NCI-H2081 treated with DMSO at 0.1 percent for 48 hours (cell line): ENCODE measurements at places on chromosomes 1 and 21.
A peak's percentile ranks its signal among the peaks of the same experiment; 100 is the strongest.

DNA sequence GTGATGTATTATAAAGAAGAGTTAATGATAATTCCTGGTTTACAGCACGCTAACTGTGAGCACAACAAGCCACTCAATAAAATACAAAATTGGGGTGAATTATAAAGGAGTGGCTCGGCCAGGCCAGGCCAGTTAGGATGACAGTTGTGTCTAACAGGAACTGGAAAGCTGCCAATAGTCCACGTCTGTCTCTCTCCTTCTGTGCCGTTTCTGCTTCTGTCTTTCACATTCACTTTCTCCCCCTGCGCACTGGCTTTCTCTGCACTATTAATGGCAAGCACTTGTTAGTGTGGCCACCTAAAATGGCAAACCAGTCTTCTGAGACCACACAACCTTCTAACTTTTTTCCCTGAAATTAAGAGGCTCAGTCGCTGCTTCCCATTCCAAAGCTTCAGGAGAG lies 394.3 kb downstream of the NTNG1 start:
- DNase-seq, result no peak

DNA sequence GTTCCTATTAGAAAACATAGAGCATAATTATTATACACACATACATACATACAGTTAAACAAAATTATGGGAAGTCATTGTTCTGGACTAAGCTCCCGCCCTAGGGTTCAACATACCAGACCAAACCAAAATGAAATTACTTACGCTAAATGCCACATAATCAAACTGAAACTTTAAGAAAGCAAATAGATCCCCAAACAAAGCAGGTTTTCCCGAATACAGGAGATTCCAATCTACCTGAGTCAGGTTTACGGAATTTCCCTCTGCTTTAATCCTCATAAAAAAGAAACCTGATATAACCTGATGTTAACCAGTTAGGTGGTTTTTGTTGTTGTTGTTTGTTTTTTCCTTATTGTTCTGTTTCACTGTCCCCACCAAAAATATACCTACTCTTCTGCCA lies 1886.9 kb downstream of the NCAM2 start:
- DNase-seq, result no peak

DNA sequence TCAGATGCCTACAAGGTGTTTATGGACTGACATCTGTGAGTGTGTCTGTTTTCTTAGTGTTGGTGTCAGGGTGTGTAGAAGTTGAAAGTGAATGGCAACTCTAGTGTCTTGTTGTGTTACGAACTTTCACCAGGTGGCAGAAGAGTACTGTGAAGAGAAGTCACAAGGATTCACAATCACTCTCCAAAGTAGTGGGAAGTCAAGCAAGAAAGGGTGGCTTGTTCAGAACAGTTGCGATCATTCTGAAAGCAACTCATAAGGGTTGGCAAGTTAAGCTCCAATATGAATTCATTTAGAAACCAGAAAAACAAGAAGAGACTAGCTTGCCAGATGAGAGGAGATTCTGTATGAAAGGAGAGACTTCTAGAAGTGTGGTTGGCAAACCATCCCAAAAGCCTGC lies 86.1 kb downstream of the FASLG start:
- DNase-seq, result peak; percentile 9

DNA sequence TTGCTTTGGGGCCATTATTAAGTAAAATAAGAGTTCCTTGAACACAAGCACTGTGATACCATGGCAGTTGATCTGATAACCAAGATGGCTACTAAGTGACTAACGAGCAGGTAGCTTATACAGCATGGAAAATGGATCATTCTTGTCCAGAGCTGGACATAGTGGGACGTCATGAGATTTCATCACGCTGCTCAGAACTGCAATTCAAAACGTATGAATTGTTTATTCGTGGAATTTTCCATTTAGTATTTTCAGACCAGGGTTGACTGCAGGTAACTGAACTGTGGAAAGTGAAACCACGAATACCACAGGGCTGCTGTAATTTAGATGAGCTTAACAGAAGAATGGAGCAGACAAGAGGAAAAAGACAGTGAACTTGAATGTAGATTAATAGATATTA lies 38.9 kb downstream of the CCDC18 start:
- no peak for DNase-seq

DNA sequence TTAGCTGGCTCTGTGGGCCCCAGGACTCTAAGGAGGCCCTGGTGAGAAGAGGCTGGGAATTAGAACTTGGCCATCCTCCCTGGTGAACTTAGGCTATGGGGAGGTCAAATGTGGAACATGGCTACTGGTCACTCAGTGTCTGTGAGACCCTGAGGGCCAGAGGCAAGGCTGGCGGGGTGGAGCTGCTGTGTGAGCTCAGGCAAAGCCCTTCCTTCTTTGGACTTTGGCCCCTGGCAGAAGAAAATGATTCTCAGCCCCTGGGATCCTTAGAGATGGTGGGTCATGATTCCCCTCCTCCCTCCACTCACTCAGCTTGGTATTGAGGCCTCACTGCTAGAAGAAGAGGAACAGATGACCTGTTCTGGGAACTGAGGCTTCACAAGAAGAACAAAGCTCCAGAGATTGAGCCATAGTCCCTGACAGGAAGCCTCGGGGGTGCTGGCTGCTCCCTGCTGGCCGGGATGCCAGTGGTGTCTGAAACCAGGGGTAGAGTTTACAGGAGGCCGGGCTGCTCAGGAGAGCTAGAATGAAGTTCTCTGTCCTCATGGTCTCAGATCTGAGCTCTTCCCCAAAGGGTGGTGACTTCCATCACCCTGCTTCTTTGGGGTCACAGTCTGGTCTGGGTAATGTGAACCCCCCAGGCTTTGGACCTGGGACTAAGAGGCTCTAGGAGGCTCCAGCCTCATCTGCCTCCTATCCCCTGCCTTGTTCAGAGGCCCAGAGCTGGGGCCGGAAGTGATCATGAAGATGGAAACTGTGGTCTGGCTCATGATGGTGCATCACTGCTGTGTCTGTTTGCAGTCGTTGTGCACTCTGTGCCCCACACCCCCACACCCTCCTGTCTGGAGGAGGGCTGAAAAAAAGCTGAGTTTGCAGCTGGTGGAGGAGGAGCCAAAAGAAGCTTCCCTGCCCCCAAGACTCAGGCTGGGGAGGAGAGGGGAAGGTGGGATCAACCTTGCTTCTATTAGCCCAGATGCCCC lies 905 bp downstream of the BTBD19 start:
- DNase-seq, result no peak

- no peak for DNase-seq
These were observed 81.6 kb upstream of the IVNS1ABP start for GRCh38 chr1:185398599-185398998.

GRCh38 chr1:105100102-105100501 lies 1350.4 kb downstream of the AMY1C start:
- DNase-seq, result no peak

- no peak for DNase-seq
These were observed 71.2 kb downstream of the PCNX2 start for GRCh38 chr1:233224311-233224710.

DNA sequence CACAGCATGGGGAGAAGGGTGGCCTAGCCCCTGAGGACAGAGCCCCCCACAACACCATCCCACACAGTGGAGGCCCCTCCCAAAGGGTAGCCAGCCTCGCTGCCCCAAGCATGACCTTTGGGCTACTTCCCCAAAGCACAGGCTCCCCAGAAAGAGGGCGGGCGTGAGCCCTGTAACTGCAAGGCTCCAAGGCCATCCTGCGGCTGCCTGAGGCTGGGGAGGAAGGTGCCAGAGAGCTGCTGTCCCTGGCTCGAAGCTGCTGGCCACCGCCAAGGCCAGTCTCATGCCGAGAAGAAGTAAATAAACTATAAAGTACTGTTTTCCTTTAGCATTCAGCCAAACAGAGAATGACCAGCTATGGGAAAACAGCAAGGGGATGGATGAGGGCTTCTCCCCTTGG lies 27.5 kb downstream of the UBASH3A start:
- DNase-seq, result no peak

DNA sequence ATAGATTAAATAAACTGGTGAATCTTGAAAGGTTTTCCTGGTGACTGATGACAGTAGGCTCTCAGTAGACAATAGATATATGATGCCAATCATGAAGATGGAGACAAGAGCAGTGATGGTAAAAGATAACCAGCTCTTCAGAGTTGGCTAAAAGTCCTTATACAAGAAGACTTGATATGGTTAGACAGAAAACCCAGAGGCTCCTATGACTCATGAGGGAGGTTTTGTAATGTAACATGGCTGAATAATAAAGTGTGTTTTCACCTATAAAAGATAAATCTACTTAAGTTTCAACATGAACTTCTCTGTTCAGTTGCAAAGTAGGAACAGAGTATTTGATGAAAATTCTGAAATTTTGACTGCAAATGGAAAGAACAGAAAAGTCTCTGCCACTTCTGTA lies 12.7 kb upstream of the CRNN start:
- DNase-seq, result no peak

DNA sequence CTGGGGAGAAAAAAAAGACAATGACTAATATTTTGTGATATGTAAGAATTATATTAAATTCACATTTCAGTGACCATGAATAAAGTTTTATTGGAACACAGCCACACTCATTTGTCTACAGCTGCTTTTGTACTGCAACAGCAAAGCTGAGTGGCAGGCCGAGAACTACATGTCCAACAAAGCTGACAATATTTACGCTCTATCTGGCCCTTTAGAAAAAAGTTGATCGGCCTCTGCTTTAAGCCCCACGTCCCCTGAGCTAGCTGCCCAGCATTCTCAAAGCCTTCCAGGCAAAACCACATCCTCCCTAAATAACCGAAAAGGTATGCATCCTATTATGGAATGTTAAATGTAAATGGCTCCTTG lies 8.6 kb downstream of the SLC2A1 start:
- no peak for DNase-seq

DNA sequence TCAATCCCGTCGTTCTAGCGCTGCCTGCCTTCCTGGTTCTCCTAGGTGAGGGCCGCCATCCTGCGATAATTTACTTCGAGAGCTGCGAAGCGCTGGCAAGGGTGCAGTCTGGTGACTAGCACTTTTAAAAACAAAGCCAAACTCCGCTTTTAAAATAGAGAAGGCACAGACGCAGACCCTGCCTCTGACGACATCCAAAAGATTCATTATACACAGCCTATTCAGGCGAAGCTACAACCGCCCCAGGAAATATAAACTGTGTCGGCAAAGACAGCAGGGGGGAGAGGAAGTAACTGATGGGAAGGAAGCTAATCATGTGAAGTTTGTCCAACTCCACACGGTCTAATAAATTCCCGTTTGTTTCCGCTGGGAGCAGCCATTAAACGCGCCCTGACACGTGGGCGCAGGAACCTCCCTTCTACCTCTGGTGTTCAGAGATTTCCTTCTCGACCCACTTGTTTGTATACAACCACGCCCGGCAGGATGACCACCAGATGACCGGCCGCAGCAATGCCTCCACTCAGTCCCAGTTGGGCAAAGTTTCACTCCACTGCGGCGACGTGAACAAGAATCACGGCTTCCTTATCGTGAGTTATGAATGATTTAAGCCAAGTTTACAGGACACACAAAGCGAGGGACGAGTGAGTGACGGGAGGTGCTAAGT lies 1.3 kb downstream of the GNG12 start:
- no peak for DNase-seq

DNA sequence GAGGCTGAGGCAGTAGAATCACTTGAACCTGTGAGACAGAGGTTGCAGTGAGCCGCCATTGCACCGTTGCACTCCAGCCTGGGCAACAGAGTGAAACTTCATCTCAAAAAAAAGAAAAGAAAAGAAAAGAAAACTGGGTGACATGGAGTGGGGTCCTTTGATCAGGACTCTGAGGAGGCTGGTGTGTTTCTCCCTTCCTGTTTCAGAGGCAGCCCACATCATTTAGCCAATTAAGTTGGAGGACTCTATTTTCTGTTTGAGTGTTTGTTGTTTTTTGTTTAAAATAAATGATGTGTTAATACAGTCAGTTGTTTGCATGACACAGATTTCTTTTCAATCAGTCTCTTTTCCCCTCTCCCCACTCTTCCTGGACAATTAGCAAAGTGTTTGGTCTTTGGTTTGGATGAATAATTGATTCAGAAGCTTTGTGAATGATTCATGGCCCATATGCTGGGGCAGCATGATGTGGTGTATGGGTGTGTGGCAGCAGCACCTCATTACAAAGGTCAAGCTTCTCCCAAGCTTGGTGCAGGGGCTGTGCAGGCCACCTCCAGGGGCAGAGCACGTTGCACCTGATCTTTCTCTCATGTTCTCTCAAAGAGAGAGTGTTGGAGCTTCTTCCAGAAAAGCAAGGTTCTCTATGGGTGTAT lies 48.8 kb downstream of the CACNA1E start:
- DNase-seq, result no peak

DNA sequence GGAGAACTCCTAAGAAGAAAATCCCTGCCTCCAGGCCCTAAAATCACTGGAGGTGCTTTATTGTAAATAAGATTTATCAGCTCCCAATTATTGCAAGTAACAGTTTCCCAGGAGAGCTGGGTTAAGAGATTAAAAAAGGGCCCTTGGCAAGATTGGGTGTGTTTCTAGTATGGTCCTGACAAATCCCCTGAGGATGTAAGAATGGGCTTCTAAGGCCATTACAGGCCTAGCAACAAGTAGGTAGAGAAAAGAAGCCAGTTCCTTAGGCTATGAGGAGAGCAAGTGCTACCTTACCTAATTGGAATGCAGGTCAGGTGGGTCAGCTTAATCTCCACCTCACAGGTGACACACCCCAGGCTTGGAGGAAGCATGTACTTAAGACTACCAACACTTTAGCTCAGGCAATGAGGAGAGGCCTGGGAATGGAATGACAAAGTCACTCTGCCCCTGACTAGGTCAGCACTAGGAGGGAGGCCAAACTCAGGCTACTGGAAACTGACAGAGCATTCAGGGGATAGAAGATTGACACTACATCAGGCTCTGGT lies 6.8 kb upstream of the OTUD7B start:
- DNase-seq, result no peak

DNA sequence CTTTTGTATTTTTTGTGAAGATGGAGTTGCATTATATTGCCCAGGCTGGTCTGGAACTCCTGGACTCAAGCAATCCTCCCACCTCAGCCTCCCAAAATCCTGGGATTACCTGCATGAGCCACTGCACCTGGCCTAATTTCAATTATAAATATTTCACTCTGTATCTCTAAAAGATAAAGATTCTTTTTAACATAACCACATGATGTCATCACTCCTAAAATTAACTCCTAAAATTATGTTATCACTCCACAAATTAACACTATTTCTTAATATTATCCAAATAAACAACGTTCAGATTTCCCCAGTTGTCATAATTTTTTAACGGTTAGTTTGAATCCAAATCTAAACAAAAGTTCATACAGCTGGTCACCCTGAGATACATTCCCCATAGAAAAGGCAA lies 43.0 kb downstream of the DESI2 start:
- no peak for DNase-seq

DNA sequence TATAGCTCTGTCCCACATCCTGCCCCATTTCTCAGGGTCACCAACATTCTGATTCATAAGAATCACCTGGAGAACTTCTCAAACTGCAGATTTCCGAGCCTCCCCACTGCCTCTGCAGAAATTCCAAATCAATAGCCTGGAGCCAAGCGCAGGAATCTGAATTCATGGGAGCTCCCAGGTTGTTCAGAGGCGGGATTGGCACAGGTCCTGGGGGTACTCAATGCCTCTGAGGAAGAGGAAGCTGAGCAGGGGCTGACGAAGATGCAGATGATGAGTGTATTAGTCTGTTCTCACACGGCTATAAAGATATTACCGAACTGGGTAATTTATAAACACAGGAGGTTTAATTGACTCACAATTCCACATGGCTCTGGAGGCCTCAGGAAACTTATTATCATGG lies 455.5 kb downstream of the MATN1 start:
- no peak for DNase-seq

- DNase-seq, result no peak
These were observed 15.4 kb downstream of the IL12RB2 start for GRCh38 chr1:67323087-67323486.
